ENCODE measurements at places on chromosomes 12 and 14. TPM values are rescaled to one million over a fixed set of nuclear protein-coding genes. Genes with fewer than 3 reads are reported as not detected.

DNA sequence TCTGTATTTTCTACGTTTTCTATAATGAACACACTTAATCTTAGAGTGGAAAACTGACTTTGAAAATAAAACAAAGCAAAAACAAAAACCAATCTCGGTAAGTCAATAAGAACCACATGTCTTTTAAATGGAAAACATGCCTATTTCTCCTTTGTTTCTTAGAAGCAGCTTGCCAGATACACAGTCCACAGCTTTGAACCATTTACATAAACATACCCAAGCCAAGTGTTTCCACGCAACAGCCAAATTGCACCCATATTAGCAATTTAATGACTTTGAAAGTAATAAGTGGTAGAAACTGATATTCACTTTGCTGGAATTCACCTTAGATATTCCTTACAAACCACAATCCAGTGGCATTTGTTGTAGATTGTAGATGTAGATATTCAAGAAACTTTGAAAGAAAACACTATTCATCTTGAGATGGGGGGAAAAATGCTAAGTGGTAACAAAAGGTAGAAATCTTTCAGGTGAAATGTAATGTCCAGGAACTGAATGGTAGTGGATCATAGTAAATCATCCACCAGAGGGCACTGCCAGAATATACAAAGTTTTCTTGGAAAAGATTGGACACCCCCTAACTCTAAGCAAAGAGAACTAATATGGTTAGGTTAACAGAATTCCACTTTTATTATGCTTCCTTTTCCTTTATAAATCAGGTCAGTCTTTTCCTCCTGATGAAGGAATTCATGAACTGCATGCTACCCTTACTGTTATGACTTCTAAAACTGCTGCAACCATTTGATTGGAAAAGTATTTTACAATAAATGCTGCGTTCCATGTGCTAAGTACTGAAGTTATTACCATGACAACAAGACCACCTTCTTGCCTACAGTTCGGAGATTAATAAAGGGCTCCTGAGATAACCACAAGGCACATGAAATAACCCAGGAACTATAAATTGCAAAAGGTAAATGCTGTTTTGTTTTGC lies 69.8 kb downstream of the RERG start:
- peak; percentile 21 for DNase-seq

DNA sequence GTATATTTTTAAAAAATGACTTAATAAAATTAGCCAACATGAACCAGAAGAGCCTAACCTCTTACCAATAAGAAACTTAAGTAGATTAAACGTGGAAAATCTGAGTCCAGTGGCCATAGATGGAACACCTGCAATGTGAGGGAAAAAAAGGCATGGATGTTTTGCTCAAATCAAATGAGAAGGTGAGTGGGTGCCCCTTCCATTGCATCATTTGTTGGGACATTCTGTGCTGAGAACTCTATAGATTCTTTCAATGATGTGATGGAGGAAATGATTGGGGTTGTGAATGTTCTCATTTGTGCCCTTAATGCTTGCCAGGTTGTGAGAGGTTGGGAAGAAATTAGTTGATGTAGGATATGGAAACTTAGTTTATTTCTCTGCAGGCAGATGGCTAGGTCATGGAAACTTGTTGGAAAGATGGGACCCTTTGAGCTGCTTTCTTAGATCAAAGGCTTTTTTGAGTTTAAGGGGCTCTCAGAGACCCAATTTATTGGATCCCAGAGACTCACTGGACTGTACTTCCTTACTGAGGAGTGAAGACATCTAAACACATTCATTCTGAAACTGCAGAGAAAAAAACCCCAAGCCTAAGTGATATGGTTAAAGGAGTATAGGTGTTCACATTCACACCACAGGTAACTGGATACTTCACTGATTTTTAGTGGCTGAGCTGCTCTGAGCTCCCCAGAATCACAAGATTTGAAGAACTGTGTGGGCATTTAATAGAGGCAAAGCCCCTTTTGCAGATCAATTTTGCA lies 95.9 kb downstream of the DACT1 start:
- DNase-seq: no peak

Gene STON2
- total RNA-seq: not detected

Gene PIWIL1
- not detected for total RNA-seq

Gene P2RX2
- not detected for total RNA-seq

DNA sequence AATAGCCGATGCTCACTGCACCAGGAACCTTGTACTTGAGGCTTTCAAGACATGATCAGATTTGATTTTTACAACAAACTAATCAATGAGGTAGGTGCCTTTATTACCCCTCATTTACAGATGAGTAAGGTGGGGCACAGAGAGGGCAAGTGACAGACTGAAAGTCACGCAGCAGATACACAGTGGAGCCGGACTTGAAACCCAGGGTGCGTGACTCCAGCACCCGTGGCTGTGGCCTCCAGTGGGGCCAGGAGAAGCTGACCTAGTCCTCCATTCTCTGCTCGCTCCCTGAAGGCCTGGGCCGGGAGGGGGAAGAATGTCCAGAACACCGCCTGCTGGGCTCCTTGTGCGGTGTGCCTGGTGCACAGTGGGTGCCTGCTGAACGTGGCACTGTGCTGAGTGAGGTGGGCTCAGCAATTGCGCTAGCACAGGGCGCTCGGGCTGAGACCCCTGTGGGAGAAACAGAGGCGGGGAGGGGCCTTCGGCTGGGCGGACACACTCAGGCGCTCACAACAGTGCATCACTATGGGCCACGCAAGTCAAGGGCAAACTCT lies 125.2 kb downstream of the CALM1 start:
- no peak for DNase-seq

DNA sequence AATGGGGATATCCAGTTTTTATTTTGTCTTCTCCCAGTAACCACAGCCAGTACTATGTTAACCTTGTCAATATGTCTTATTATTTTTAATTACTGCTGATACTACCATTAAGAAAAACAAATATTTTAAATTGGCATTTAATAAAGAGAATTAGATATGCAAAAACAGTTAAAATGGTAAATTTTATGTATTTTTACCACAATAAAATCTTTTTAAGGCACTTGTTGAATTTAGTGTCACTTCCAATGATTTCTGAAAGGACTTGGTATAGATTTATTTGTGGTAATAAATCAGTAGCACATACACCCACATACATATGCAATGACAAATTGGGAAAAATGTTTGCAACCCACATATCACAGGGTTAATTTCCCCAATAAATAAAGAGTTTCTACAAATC lies 14.0 kb downstream of the CDKN1B start:
- DNase-seq: no peak

- no peak for DNase-seq
Observed at GRCh38 chr14:20563971-20564370, 3.1 kb upstream of the RNASE9 start.

- no peak for DNase-seq
Observed at GRCh38 chr14:93126111-93126510, 10.4 kb upstream of the ITPK1 start.

DNA sequence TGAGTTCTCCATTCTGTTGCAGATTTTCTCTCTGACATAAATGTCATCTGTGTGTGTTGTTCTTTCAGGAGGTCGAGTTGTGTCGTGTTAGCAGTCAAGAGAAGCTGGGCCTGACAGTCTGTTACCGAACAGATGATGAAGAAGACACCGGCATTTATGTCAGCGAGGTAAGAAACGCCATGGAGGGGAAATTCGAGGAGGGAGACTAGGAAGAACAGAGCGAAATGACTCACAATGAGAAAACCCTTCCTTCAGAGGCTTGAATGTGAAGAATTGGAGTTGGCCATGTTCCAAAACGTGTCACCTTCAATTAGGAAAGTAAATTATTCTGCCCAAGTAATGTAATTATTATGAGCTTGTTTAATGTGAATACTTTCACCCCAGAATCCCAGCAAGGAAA lies 364.5 kb downstream of the PDZRN4 start:
- no peak for DNase-seq

Gene PRPH
- not detected for total RNA-seq

DNA sequence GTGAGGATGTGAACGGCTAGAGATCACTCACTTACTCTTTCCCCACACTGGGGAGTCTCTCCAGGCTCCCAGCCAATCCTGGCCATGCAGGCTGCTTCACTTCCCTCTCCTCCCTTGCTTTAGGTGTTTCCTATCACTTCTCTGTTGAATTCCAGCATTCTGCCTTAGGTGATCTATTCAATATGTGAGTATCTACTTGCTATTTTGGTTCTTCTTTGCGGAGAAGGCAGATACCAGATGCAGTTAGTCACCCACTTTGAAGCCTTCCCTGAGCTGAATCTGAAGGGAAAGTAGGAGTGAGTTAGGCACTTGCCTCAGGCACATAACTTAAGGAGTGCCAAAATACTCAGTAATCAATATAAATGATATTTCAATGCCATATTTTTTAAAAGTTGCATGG lies 36.0 kb upstream of the FAR2 start:
- no peak for DNase-seq

Gene GNB3
- 20.4 TPM for total RNA-seq

Data from OCI-LY7 (cell line).